Sigmoid colon (tissue), 7 donors: ENCODE measurements at places on chromosomes 12 and 14. TPM values are rescaled to one million over a fixed set of nuclear protein-coding genes. Genes with fewer than 3 reads are reported as not detected.

Gene FGD4
- polyA plus RNA-seq = 7.8 TPM

Gene CPNE8
- polyA plus RNA-seq = 10.5 TPM

Gene ANKRD33
- polyA plus RNA-seq = not detected

Gene PMCH
- not detected for polyA plus RNA-seq

Gene PPTC7
- 24.5 TPM for polyA plus RNA-seq

Gene RNU4-1
- not detected for polyA plus RNA-seq

Gene TGM1
- polyA plus RNA-seq = 0.60 TPM

Gene SDR9C7
- polyA plus RNA-seq = 0.03 TPM

Gene TTC9
- 0.60 TPM for polyA plus RNA-seq

Gene OTX2
- polyA plus RNA-seq = not detected

Gene LDHB
- 223 TPM for polyA plus RNA-seq

Gene MYL6B
- polyA plus RNA-seq = 26.4 TPM

Gene CDH24
- 0.46 TPM for polyA plus RNA-seq

Gene ETFBKMT
- 1.2 TPM for polyA plus RNA-seq

Gene FIGNL2
- polyA plus RNA-seq = not detected

Gene RNASE2
- 3.1 TPM for polyA plus RNA-seq

Gene APOF
- not detected for polyA plus RNA-seq

Gene NANOG
- polyA plus RNA-seq = not detected

Gene MARS1
- polyA plus RNA-seq = 25.8 TPM

Gene TRHDE
- polyA plus RNA-seq = 1.2 TPM

Gene AICDA
- 0.80 TPM for polyA plus RNA-seq

Gene TMTC3
- 0.46 TPM for polyA plus RNA-seq

Gene PARP2
- 11.8 TPM for polyA plus RNA-seq

Gene TSPAN11
- polyA plus RNA-seq = 0.23 TPM

Gene GALNT9
- polyA plus RNA-seq = not detected

Gene FLRT2
- 0.60 TPM for polyA plus RNA-seq

Gene TRIM9
- 2.4 TPM for polyA plus RNA-seq

Gene NYNRIN
- polyA plus RNA-seq = 0.60 TPM

Gene OTOGL
- polyA plus RNA-seq = not detected

Gene KRT79
- 0.16 TPM for polyA plus RNA-seq

Gene GYS2
- not detected for polyA plus RNA-seq

Gene ITGB7
- 19.9 TPM for polyA plus RNA-seq

Gene CIDEB
- polyA plus RNA-seq = 7.2 TPM

Gene C12orf50
- polyA plus RNA-seq = not detected

Gene ART4
- 0.60 TPM for polyA plus RNA-seq

Gene JDP2
- polyA plus RNA-seq = 24.5 TPM

Gene CPNE6
- 0.42 TPM for polyA plus RNA-seq

Gene ACSM4
- not detected for polyA plus RNA-seq

Gene LBHD2
- polyA plus RNA-seq = 0.17 TPM

Gene KRT82
- polyA plus RNA-seq = 0.03 TPM

Gene HPD
- polyA plus RNA-seq = 0.86 TPM

Gene PRPF40B
- 1.4 TPM for polyA plus RNA-seq

Gene SPPL3
- polyA plus RNA-seq = 8.6 TPM

Gene ANKLE2
- polyA plus RNA-seq = 8.4 TPM

Gene STYK1
- 14.1 TPM for polyA plus RNA-seq

Gene KRT6A
- 0.19 TPM for polyA plus RNA-seq

Gene RHEBL1
- polyA plus RNA-seq = not detected

Gene IFT81
- 1.8 TPM for polyA plus RNA-seq

Gene RASSF9
- 0.60 TPM for polyA plus RNA-seq

Gene FOXN4
- polyA plus RNA-seq = not detected

Gene VWF
- 0.60 TPM for polyA plus RNA-seq

Gene WSCD2
- polyA plus RNA-seq = 0.32 TPM

Gene ARID2
- polyA plus RNA-seq = 6.5 TPM

Gene KIF5A
- under 0.01 TPM for polyA plus RNA-seq

Gene NUBPL
- 5.3 TPM for polyA plus RNA-seq
